Smooth muscle cell of trachea (primary cell): ENCODE measurements at places on chromosomes 5 and 9. TPM values are rescaled to one million over a fixed set of nuclear protein-coding genes. Genes with fewer than 3 reads are reported as not detected.

The PRDM9 gene
- total RNA-seq: not detected in 2 replicates

The MEF2C gene
- 10.4 and 14.1 TPM in 2 replicates for total RNA-seq

The SLC6A7 gene
- not detected in 2 replicates for total RNA-seq

The CDH10 gene
- under 0.01 and 0.83 TPM in 2 replicates for total RNA-seq

The PCSK1 gene
- 0.15 and 0.17 TPM in 2 replicates for total RNA-seq

The ALDH1A1 gene
- 10.8 and 17.9 TPM in 2 replicates for total RNA-seq

The PKD2L2 gene
- not detected in 2 replicates for total RNA-seq

The FBXL7 gene
- 7.3 and 8.3 TPM in 2 replicates for total RNA-seq

The KIF12 gene
- under 0.01 TPM in 1 of 2 replicates, not detected in the other for total RNA-seq

The CDKN2A gene
- total RNA-seq: 32.0 and 39.5 TPM in 2 replicates

The SLC34A1 gene
- not detected in 2 replicates for total RNA-seq

The SAXO1 gene
- under 0.01 and 0.17 TPM in 2 replicates for total RNA-seq

The SOWAHA gene
- total RNA-seq: 0.15 and 0.17 TPM in 2 replicates

The LMNB1 gene
- total RNA-seq: 7.6 and 73.0 TPM in 2 replicates

The OCLN gene
- total RNA-seq: 1.0 and 2.2 TPM in 2 replicates

The NR2F1-AS1 gene
- total RNA-seq: 22.1 and 31.4 TPM in 2 replicates

The FOXD4L5 gene
- 0.15 and 0.17 TPM in 2 replicates for total RNA-seq

The PCDHA4 gene
- total RNA-seq: 0.29 and 0.33 TPM in 2 replicates
